ENCODE measurements at places on chromosomes 16 and 17.

DNA sequence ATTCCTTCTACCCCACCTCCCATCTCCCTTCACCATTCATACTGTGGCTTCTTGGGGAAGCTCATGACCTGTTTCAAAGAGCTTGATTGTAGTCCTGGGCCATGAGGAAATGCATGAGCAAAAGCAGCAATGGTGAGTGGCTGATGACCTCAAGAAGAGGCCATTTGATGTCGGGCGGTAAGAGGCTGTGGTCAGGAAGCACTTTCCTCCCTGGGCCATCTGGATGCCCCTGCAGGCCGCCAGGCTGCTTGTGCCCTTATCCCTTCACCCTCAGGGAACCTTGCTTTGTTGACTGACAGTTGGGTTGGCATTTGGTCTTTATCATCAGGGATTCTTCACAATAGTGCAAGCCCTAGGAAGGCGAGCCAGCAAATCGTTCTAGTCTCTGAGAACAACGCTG is 78.3 kb upstream of the TBX2 start:
- no peak for DNase-seq

- DNase-seq = no peak
These were observed 4.4 kb upstream of the KRT37 start for GRCh38 chr17:41428591-41429291.

GRCh38 chr17:70961341-70961740 is 792.0 kb downstream of the KCNJ2 start:
- DNase-seq = no peak

- DNase-seq = no peak
These were observed 2.8 kb downstream of the TRAF4 start for GRCh38 chr17:28746611-28747050.

GRCh38 chr17:42136654-42137051 is 14.0 kb downstream of the HSPB9 start:
- no peak for DNase-seq

GRCh38 chr17:36861531-36861930 is 75.7 kb upstream of the LHX1 start:
- no peak for DNase-seq

- DNase-seq = no peak
These were observed 217.2 kb downstream of the CA10 start for GRCh38 chr17:51941272-51941671.

DNA sequence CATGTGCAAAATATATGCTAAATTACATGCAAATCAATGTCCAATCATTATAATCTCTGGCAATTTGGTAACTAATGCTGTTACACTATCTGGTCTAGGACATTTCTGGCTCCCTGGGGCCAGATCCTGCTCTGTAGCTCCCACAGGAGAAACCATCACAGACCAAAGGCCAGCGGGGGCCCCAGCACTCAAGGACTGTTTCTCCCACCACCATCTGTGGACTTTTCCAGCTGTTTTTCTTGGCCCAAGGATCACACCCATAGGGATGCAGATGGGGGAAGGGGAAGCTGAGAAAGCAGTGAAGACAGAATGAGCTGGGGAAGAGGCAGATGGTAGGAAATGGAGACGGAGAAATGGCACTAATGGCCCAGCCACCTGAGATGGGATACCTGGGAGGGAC is at the start of gene HIGD1B:
HIGD1B (plus strand) TSS at position 298 of the 400 bp plus-strand sequence. CDS start 270 bp downstream, outside the sequence.
- DNase-seq = no peak

DNA sequence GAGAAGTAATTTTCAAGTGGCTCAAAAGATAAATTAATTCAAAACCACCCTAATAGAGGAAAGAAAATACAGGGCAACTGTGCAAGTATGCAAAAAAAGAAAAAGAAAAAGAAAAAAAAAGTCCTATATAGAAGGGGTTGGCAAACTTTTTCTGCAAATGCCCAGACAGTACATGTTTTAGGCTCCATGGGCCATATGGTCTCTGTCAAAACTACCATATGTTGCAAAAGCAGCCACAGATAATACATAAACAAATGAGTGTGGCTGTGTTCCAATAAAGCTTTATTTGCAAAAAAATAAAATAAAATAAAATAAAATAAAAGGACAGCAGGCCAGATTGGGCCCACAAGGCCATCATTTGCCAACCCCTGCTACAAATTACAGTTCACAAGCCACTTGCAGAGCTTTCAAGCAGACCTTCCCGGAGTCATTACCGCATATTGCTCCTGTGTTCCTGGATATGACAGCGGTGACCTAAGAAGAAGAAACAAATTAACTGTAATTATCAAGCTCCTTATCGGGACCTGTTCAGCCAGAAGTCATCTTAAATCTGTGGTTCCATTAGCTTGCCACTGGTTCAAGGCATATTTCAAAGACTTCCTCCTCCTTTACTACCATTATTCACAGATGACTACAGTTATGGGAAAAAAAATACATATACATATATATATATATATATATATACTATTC is 15.9 kb downstream of the ZC3H7A start:
- no peak for DNase-seq

GRCh38 chr17:63247706-63248105 is 198.4 kb downstream of the CYB561 start:
- no peak for DNase-seq

GRCh38 chr17:7022781-7023571 is at the start of gene BCL6B:
BCL6B (plus strand) TSS chr17:7023050; CDS start chr17:7023672, 622 bp downstream.
- DNase-seq = no peak

DNA sequence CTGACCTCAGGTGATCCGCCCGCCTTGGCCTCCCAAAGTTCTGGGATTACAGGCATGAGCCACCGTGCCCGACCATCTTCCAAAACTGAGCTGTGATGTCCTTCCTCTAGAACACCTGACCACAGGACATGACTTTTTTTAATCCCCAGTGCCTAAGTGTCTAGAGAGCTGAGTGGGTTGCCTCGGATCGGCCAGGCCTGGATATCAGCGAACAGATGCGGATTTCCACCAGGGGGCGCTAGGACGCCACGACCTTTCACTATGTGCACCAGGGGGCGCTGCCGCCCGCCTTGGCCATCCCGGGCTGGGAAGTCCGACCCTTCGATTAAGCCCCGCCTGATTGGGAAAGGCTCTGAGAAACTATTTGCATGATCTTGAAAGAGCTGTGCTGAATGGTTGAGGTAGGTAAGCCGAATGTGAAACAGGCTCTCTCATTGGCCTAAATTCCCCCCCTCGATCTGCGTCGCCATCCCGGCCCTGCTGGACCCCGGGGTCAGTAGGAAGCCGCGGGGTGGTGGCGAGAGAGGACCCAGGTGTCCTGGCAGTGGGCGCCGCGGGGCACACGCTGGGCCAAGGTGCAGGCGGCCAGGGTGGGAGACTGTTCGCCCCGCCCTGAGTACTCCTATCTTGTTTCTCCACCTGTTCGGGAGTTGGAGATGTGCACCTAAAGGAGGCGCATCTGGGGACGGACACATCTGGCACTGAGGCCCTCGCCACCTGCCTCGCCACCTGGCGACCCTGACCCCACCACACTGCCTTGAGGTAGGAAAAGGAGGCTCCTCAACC is at the start of gene ACBD4:
ACBD4 (plus strand) TSS at position 496 of the 786 bp plus-strand sequence. CDS start 458 bp downstream, outside the sequence.
- peak; percentile 96 for DNase-seq

GRCh38 chr16:85441189-85441889 is 171.8 kb upstream of the GSE1 start:
- no peak for DNase-seq

DNA sequence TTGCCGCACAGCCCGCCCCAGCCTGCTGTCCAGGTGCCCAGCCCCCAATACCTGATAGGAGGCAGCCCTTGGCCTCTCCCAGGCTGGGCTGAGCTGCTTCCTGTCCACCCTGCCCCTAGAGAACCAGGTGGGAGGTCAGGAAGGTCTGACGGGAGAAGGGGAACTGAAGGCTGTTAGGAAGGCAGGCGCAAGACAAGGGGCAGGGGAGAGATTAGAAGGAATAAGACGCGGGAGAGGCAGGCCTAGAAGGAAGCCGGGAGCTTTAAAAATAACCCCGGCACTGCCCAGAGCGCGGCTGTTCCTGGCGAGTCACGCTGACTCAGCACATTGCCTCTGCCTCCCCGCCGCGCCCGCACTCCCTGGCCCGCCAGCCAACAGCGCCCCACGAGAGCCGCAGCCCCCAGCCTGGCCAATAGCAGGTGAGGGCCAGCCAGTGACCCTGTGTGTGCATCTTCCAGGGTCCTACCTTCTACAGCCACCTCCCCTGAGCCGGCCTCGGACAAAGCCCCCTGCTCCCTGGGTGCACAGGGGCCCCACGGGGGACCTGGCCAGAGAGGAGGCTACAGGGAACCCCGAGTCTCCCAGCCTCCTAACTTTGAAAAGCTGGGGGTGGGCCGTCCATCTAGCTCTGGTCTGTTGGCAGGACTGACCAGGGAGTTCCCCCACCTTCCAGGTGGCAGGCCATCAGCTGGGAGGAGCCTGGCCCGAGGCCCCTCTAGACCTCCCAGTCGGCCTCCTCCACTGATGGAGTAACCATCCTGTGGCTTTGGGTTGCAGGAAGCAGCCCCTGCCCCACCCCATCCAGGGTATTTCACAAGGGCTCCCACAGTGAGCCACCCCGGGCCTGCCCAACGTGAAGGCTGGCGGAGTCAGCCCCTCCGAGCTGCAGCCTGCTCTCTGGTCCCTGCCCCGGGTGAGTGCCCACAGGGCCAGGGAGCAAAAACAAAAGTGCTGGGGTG is 4.0 kb downstream of the MAFG start:
- DNase-seq = no peak

DNA sequence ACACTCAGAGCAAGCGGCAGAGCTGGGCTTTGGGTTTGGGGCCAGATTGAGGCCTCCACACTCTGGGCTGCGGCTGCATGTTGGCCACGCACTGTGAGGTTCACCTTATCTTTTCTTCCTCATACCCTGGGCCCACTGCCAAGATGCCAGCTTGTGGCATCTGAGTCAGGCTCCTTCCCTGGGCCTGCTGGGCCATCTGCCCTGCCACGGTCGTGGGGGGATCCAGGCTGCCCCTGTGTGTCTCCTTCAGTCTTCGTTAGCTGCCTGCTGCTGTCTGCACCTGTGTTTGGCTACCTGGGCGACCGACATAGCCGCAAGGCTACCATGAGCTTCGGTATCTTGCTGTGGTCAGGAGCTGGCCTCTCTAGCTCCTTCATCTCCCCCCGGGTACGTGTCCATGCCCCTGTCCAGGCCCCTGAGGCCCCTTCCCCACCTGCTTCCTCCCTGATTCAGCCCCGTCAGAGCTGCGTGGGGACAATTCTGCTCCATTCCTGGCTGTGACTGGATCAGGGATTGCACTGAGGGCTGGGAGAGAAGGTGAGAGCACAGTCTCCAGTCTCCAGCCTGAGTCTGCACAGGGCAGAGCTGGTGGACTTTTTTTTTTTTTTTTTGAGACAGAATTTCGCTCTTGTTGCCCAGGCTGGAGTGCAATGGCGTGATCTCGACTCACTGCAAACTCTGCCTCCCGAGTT is 11.2 kb downstream of the SPNS3 start:
- DNase-seq = no peak

DNA sequence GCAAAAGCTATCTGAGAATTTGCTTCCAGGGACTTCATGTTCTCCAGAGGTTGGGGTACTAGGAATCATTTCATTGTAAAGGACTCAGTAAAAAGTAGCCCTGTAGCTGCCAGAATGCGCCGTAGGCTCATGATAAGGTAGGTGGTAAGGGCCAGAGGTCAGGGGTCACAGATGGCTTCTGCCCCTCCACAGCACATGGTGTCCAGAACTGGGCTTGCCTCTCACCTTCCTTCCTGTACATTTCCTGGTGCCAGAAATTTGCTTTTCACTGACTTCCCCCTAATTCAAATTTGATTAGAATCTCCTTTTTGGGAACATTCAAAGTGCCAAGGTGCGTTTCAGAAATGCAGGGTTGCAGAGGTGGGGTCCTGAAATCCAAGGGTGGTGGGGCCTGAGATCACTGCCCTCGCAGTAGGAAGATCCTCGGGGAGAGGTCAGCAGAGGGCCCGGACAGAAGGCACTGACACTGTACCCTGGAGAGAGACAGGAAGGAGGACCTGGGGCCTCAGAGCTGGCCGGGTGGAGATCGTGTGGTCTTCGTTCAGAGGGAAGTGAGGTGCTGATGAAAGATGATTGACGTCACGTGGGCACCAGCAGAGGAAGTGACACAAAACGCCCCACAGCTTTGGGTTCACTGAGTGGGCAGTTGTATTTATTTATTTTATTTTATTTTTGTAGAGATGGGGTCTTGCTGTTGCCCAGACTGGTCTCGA is 25.5 kb upstream of the METRNL start:
- no peak for DNase-seq

- DNase-seq = no peak
These were observed 13.8 kb upstream of the SP2 start for GRCh38 chr17:47882247-47882646.

GRCh38 chr17:39979016-39979670 is 1.5 kb upstream of the PSMD3 start:
- DNase-seq = no peak

DNA sequence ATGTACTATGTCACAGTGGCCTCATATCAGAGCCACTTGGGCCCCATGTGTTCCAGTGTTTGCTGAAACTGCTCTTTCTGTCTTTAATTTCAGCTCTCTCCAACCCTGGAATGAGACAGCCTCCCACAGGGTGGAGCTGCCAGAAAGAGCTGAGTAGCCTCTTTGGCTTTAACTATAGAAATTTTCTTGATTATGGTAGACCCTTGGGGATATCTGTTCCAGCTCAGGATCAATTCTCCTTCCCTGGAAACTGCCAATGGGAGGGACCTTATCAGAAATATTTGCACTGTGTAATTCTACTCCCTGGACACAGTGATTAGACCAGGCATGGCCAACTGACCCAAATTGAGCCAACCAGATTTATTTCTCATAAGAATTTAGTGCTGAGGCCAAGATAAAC is 39.0 kb upstream of the KDM8 start:
- DNase-seq = no peak

DNA sequence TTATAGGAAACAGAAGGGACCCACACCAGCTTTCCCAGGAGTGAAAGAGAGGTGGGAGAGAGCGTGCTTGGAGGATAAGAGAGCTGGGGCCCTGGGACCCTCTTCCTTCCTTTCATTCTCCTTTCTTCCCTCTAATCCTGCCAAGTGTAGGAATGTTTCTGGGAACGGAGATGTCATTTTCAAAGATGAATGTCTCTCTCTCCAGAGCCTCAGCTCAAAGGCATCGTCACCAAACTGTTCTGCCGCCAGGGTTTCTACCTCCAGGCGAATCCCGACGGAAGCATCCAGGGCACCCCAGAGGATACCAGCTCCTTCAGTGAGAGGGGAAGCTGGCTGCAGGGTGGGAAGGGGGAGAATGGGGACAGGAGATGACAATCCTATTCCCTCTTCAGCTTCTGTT is 2.0 kb downstream of the FGF11 start:
- no peak for DNase-seq

- no peak for DNase-seq
These were observed 34.0 kb downstream of the KIAA0513 start for GRCh38 chr16:85061566-85061965.

- no peak for DNase-seq
These were observed 394.8 kb downstream of the KCNJ2 start for GRCh38 chr17:70564006-70564620.
